Activated T-cell treated with anti-CD3 and anti-CD28 coated beads, Interleukin-2, amount 50 U/mL, for 48 hours (primary cell): ENCODE measurements at places on chromosomes 16 and 17.

DNA sequence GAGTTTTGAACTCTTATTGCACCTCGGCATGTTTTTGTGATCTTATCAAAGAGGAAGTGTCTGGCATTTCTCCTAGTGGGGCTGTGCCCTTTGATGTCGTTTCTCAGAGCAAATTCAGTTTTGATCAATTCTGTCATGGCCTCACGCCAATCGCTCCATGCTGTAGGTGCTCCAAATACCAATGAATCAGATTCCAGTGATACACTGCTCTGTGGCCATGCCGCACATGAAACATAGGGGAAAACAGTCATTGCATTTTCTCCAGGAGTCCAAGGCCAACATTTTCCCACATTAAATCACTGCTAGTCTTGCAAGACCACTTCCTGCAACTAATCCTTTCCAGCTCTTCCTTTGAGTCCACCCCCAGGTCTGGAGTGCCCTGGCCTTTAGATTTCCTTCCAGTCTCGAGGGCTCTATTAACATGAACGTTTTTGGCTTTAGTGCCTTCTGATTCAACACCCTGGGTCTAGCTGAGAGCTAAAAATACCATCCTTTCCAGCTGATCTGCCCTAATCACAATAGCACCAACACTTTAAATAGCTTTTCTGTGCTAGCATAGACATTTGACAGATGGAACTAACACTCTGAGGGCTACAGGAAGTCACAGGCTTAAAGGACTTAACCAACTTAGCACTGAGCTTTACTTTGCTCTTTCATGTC lies 18.2 kb upstream of the RASL10B start:
- no peak for DNase-seq

DNA sequence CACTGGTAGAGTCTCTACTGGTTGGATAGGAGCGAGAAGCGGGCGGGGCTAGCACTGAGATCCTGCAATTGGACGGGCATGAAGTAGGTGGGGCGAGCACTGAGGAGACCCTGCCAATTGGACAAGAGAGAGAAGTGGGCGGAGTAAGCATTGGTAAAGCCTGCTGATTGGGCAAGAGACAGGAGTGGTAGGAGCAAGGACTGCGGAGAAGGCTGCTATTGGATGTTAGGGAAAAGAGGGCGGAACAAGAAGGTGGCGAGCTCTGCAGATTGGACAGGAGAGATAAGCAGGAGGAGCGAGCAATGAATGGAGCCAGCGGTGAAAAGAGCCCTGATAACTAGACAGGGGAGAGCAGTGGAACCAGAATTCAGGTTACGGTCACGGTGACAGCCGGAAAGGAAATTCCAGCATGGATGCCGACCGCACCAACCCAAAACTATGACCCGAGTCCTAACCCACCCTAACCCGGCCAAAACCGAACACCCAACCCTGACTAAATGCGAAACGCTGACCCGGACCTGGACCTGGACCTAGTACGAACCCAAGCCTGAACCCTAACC lies 4.8 kb downstream of the SCGB1C2 start:
- peak; percentile 66 for DNase-seq

GRCh38 chr17:42247734-42248133 lies 28.5 kb downstream of the STAT5B start:
- DNase-seq: no peak

- DNase-seq: peak; percentile 78
These were observed at the start of gene BMERB1 for GRCh38 chr16:15434425-15435215. BMERB1 (plus strand) TSS chr16:15434588; CDS start chr16:15434654, 66 bp downstream.

DNA sequence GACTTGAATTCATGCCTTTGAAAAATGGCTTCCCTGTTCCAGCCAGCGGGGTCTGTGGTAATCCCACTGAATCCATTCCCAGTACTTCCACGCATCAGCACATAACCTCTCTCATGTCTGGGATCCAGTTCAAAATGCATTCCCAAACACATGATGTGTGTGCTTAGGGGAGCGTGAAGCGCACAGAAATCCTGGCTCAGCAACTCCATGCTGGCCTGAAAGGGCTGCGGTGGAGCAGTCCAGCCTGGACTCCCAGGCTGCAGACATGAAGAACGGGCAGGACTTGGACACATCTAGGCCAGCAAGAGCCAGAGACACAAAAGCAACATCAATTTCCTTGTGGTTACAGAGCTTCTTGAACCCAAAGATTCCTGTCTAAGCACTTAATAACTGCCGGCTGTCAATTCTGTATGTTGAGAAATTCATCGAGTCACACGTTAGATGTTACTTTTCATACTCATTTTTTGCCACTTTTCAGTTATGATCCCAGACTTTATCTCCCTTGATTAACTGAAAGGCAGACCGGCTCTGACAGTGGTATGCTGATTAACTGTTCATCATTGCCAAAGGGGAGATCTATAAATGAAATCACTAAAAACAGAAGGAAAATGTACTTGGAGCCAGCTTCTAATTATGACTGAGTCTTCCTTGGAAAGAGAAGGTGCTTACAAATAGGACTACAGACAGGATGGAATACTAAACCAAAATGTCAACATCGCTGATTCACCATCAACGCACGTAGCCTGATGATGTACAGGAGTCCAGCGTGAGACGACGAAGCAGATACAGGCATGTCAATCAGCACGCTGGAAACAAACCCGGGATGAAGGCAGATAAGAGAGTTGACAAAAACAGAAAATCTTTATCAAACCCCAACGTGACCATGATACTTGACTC lies 23.0 kb downstream of the NSMCE1 start:
- peak; percentile 76 for DNase-seq

- no peak for DNase-seq
These were observed 2.4 kb downstream of the TNRC6A start for GRCh38 chr16:24731722-24732419.

DNA sequence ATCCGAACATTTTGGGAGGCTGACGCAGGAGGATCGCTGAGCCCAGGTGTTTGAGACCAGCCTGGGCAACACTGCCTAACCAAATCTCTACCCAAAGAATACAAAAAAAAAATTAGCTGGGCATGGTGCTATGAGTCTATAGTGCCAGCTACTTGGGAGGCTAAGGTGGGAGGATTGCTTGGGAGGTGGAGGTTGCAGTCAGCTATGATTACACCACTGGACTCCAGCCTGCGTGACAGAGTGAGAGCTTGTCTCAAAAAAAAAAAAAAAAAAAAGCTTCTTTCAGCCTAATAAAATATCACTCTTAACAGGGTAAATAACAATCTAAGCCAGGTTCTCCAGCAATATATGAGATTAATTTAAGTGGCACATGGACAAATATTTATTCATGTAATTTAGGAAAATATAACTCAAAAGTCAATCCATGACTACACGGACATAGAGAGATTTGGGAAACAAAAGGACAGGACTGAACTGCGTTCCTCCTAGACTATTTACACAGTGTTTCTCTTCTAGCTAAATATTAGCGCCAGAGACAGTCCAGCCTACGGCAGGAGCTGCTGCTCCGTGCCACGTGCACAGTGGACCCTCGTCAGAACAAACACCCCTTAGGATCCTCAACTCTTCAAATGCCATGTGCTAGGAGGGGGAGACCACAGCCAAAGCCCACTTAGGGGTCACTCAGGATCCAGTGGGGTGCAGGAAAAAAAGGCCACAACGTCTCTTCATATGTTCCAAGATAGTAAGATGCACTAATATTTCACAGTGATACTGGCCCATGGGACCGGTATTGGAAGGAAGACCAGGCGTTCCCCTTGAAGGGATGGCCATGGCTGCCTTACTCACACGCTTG lies 8.7 kb downstream of the USP36 start:
- DNase-seq: no peak
